ENCODE measurements at places on chromosomes 4 and X.
A peak's percentile ranks its signal among the peaks of the same experiment; 100 is the strongest.

DNA sequence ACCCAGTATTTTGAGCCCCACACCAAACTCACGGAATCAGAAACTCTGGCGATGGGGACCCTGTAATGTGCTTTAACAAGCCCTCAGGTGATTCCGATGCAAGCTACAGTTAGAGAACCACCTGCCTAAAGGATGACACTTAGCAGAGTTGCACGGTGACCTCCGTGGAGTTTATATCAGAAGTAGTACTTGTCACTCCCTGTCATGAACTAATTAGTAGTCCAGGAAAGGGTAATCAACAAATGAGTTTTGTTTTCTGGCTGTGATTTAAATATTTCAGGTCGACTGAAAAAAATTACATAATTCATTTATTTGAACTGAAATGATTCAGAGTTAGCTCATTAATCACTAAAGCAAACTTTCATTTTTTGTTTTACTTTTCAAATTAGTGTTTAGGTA lies 56.4 kb downstream of the TMA16 start:
- no peak for DNase-seq

DNA sequence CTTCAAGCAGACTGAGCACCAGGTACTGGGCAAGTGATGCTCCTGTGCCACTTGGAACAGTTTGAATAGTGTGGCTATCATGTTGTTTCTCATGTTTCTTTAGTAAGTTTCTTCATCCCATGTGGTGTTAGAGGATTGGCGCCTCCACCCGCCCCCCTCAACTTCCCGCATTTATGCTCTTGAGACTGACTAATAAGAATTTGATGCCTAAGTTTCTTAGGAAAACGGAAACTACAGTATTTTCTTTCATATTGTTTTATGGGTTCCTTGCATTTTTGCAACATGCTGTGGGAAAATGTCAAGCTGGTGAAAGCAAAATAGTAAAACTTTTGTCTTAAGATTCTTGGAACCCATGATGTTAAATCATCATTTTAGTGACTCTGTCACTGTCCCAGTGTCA lies 101.2 kb upstream of the SLC4A4 start:
- DNase-seq: no peak

- no peak for DNase-seq
These were observed 72.6 kb downstream of the NWD2 start for GRCh38 chr4:37317104-37317643.

DNA sequence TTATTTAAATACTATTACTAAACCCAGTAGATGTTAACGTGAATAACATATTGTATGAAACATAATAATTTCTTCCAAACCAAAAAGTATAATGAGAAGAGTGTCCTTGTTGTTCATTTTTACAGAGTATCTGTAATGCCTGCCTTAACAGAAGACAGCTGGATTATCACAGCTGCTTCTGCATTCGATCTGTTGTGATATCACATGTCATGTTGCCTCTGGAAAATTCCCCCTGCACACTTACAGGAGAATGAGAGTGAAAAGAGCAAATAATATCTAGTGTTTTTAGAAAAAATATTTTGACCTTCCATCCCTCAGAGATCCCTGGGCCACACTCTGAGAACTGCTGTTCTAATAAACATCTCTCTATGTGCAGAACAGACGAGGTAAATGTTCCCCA lies 240.1 kb upstream of the NOCT start:
- no peak for DNase-seq

DNA sequence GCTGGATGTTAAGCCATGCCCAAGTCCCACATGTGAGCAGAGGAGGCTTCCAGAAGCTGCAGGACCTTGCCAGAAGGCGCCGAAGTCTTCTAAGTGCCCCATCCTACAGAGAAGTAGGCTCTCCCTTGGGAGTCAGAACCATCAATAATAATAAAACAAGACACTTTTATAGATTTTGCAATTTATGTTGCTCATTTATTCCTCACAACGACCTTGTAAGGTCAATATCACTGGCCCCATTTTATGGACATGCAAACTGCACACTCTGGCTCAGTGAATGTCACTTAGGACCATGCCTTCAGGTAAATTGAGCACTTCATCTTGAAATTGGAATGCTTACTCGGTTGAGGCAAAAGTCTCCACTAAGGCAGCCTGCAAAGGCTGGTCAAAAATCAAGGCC lies 170.4 kb downstream of the BCOR start:
- no peak for DNase-seq

- no peak for DNase-seq
These were observed 21.4 kb downstream of the MAGEB17 start for GRCh38 chrX:16188687-16189086.

GRCh38 chr4:42277291-42277690 lies 120.0 kb upstream of the SHISA3 start:
- DNase-seq: no peak

DNA sequence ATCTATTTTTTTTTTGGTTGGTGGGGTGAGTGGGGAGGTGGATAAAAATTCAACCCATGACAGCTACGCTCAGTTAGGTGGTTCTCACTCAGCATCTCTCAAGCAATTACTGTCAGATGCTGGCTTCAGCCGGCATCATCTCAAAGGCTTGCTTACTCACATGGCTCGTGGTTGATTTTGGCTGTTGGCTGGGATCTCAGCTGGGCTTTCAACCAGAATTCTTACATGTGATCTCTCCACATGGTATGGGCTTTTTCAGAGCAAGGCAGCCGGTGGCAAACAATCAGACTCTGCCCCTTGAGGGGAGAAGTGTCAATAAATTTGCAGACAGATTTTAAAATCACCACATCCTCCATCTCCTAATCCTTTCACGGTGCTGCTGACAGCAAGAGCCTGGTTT lies 47.2 kb downstream of the SLC34A2 start:
- DNase-seq: peak; percentile 40

GRCh38 chr4:106851726-106852125 lies 184.4 kb downstream of the DKK2 start:
- no peak for DNase-seq
